ENCODE measurements at places on chromosomes 3 and 15.

DNA sequence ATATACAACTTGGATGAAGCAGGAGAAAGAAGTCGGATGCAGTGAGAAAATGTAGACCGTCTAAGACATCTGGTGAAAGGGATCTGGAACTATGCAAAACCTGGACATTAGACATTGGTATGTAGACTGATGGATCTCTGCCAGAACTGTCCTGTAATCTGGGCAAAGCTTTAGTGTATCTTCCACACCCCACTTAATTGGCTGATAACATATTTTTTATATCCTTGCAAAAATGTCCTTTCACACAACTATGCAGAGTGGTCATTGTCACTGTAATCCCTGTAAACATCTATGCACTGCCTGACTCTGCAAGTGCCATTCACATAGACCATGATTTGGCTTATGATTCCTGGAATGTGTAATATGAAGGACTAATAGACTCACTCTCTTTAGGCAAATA lies 163.1 kb downstream of the TUSC7 start:
- no peaks in the 10 kb centered on the region for H3K4me1 ChIP-seq
- H3K27me3 ChIP-seq = no peaks in the 10 kb centered on the region
- H3K4me3 ChIP-seq = no peak overlapping the region
- H3K36me3 ChIP-seq = no peaks in the 10 kb centered on the region

GRCh38 chr3:108051005-108051404 lies 39.8 kb downstream of the CD47 start:
- no peaks in the 10 kb centered on the region for H3K27me3 ChIP-seq
- H3K4me1 ChIP-seq = peaks cover 41% of the 10 kb centered on the region
- H3K4me3 ChIP-seq = no peak overlapping the region
- DNase-seq = no peak
- no peak overlapping the region for H3K27ac ChIP-seq

GRCh38 chr3:139506766-139507165 lies 30.4 kb upstream of the RBP2 start:
- no peak overlapping the region for H3K4me3 ChIP-seq
- peaks cover 2% of the 10 kb centered on the region for H3K4me1 ChIP-seq
- no peak for DNase-seq
- H3K27me3 ChIP-seq = no peaks in the 10 kb centered on the region

DNA sequence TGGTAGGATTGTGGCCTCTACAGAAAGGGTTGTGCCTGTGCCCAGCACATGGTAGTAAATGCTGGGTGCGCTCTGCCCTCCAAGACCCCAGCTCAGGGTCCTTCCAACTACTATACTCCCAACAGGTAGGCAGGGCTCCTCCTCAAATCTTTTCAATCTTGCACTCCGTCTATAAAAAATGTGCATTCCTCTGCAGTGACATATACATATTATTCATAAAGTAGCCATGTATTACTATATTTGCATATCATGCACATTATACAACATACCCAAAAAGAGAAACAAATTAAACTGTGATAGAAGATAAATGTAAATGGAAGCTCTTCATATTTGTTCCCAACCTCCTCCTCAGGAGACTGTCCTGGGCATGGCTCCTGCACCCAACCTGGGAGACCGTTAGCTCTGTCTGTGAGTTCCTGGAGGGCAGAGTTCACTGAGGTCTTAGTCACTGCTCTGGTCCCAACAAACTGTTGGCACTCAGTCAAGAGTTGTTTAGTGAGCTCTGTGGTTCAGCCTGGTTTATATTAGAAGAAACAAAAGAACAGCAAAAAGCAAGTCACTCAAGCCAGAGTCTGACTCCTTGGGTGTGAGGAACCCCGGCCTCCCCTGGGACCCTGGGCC lies 47.7 kb upstream of the GRIP2 start:
- no peak for DNase-seq
- no peak overlapping the region for H3K4me3 ChIP-seq
- peaks cover 76% of the 10 kb centered on the region for H3K27me3 ChIP-seq
- no peaks in the 10 kb centered on the region for H3K4me1 ChIP-seq

- no peaks in the 10 kb centered on the region for H3K27me3 ChIP-seq
- H3K4me1 ChIP-seq = peaks cover 26% of the 10 kb centered on the region
- peaks cover 11% of the 10 kb centered on the region for H3K36me3 ChIP-seq
- DNase-seq = no peak
- no peak overlapping the region for H3K4me3 ChIP-seq
These were observed 15.8 kb downstream of the SLC9A9 start for GRCh38 chr3:143832433-143832832.

- peak overlapping the region; percentile 88 for H3K4me3 ChIP-seq
- peak overlapping the region; percentile 99 for H3K27ac ChIP-seq
- peaks cover 4% of the 10 kb centered on the region for H3K36me3 ChIP-seq
These were observed 12.5 kb downstream of the TRAT1 start for GRCh38 chr3:108835101-108835500.

GRCh38 chr15:63082366-63082765 lies 39.3 kb upstream of the LACTB start:
- peaks cover 56% of the 10 kb centered on the region for H3K27me3 ChIP-seq
- H3K27ac ChIP-seq = no peak overlapping the region
- no peak overlapping the region for H3K4me3 ChIP-seq
- H3K36me3 ChIP-seq = no peaks in the 10 kb centered on the region
- H3K4me1 ChIP-seq = no peaks in the 10 kb centered on the region

- no peak for DNase-seq
- H3K36me3 ChIP-seq = peaks cover 4% of the 10 kb centered on the region
- H3K4me1 ChIP-seq = peaks cover 24% of the 10 kb centered on the region
- H3K27me3 ChIP-seq = no peaks in the 10 kb centered on the region
- H3K4me3 ChIP-seq = peak overlapping the region; percentile 31
These were observed 179.8 kb downstream of the SLCO3A1 start for GRCh38 chr15:92033314-92033713.

All from T-helper 17 cell (primary cell).